Common myeloid progenitor, CD34-positive (primary cell): ENCODE measurements at places on chromosomes 3 and 15.

DNA sequence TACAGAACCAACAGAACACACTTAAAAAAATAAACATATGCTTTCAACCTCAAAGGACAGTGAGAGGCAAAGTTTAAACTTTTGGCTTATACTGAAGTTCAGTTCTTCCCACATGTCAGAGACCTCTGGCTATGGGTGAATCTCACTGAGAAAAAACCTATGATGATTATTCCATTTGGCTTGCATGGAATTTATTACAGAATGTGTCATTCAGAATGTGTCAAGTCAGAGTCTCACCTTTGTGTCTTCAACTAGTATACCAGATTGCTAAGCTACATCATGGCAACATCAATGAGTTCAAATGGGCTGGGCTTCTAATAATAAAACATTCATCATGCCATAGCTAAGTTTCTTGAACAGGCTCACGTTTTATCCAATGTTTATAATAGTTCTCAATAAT, 987.0 kb downstream of the NTRK3 start:
- no peak for DNase-seq

DNA sequence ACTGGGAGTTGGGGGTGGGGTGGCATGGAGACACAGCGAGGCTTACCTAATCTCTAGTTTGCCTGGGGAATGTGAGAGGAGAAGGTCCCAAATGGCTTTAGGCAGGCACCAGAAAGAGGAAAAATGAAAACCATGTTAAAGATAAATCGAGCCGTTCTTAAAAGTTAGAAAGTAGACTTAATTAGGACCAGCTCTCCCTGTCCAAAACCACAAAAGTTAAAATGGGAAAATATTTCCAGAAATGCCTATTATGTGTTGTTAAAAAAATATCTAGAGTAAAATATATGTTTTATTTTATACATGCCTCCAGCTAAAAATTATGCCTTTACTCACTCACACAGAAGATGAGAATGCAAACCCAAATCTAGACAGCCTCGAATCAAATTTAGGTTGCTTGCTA, 50.1 kb downstream of the LRTM1 start:
- DNase-seq, result no peak

GRCh38 chr3:157160658-157161424, 894 bp upstream of the CCNL1 start:
- DNase-seq, result peak; percentile 91

DNA sequence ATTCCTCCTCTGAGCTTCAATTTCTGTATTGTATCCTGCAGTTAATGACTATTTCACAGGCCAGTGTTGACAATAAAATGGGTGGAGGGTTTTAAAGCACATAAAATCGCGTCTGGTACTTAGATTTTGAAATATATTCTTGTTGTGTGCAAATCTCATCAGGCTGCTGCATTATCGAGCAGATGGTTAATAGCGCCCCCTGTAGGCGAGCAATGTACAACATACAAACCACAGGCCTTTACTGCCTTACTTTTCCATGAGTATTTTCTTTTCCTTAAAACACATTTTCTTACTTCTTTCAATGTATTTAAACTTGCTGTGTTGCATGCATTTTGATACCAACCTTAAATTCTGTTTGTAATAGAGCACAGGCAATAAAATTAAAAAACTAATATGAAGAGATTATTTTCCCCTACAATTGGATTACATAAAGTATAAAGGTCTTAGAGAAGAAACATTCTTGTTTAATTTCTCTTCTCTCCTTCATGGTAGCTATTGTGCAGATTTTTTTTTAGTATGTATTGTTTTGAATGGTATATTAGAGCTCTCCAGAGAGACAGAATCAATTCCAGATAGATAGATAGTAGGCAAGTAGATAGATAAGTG, 608.4 kb downstream of the CADM2 start:
- DNase-seq, result peak; percentile 52

GRCh38 chr3:197259096-197259495, 39.3 kb downstream of the DLG1 start:
- no peak for DNase-seq

DNA sequence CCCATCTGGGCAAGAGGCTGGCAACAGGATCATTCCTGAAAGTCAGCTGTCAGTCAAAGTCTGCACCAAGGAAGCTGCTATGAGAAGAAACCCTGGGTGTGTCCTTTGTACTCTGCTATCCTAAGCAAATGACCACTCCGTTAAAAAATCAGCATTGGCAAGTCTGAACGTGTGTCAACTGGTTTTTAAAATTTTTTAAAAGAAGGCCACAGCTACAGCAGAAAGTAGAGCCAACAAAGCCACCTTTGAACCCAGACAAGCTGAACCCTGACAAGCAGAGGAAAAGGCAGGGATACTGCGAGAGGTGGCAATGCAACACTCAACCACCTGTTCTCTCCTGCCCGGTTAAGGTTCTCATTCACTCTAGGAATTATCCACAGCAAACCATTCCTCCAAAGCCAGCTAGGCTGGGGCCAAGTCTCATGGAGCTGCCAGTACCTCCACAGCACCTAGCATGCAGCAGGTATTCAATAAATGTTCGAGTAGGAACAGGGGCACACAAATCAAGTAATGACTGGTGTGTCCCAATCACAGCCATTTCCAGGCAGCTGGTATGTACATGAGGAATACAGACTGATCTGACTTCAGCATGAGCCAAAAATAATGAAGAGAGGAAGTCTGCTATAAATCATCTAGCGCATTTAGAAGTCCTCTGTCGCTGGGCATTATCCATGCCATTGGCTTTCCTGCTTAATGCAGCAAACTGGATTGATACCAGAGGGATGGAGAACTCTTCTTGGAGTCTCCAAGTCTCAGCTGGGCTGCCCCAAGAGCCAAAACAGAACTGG, 76.0 kb downstream of the ADCY5 start:
- DNase-seq, result no peak

DNA sequence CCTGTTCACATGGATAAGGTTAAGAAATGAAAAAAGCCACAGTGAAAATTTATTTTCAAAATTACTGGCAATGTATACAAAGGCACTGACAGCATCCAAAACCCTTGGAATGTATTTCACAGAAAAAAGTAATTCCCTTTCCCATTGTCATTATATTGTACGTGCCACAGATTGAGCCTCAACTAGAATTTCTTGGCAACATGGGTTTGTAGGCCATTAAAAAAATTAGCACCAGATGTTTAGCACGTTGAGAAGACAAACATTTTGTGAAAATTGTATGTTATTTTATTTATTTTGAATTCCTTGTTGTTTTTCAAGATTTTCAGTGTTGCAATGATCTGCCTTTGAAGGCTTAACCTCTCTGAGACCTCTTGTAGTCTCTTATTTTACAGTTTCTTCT, 76.3 kb upstream of the EPHB3 start:
- no peak for DNase-seq

DNA sequence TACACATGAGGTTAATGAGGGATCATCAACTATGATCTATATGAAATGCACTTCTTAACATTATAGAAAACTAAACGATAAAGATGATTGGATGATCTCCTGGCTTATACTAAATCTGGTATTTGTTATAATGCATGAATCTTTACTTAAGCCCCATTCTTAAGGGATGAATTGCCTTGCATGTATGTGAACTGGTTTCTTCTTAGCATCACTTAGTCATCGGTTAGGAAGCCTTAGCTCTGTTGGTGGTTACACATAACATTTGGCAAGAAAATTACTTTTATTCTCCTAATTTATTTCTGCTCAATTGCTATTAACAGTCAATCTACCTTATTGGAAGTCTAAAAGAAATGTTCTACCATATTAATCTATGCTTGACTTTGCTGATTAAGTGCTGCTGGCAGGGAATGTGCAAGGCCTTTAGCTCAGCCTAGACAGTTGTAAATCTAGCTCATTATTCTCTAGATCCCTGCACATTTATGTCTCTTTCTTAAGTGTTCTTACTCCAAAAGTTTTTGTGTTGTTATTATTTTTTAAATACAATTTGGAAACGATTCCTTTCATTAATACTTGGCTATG, 356.0 kb downstream of the ZPLD1 start:
- no peak for DNase-seq

GRCh38 chr3:151909681-151910405, 36.4 kb downstream of the SUCNR1 start:
- DNase-seq, result no peak

DNA sequence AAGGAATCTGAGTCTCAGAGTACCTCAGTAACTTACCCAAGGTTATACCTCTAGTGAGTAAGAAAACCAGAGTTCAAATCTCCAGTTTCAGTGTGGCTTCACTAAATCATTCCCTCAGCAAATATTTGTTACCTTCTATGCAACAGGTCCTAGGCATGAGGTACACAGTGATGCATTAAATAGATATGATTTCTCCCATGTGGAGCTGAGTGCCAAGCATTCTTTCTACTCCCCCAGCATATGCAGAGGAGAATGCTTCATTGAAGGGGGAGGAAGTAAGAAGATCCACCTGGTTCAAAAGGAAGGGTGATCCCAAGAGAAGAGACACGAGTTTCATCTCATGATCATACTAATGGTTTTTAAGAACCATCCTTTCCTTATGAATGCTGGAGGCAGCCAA, 6.8 kb upstream of the MTHFS start:
- DNase-seq, result no peak

- DNase-seq, result no peak
These were observed 4.3 kb downstream of the GNAT1 start for GRCh38 chr3:50195501-50196252.

GRCh38 chr3:56322862-56323261, 145.4 kb downstream of the ERC2 start:
- no peak for DNase-seq

- no peak for DNase-seq
These were observed 7.6 kb downstream of the GDPGP1 start for GRCh38 chr15:90241343-90242192.

- DNase-seq, result no peak
These were observed 58.0 kb upstream of the ATP2B2 start for GRCh38 chr3:10563396-10563795.

DNA sequence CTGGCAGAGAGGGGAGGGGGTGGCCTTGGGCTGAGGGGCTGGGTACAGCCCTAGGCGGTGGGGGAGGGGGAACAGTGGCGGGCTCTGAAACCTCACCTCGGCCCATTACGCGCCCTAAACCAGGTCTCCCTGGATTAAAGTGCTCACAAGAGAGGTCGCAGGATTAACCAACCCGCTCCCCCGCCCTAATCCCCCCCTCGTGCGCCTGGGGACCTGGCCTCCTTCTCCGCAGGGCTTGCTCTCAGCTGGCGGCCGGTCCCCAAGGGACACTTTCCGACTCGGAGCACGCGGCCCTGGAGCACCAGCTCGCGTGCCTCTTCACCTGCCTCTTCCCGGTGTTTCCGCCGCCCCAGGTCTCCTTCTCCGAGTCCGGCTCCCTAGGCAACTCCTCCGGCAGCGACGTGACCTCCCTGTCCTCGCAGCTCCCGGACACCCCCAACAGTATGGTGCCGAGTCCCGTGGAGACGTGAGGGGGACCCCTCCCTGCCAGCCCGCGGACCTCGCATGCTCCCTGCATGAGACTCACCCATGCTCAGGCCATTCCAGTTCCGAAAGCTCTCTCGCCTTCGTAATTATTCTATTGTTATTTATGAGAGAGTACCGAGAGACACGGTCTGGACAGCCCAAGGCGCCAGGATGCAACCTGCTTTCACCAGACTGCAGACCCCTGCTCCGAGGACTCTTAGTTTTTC, 4.9 kb downstream of the ISL2 start:
- peak; percentile 28 for DNase-seq

GRCh38 chr15:40062816-40063562, 24.0 kb upstream of the SRP14 start:
- DNase-seq, result no peak

GRCh38 chr15:40743921-40744814, 10.9 kb downstream of the RMDN3 start:
- no peak for DNase-seq

- DNase-seq, result no peak
These were observed 2.9 kb downstream of the NR2F2 start for GRCh38 chr15:96333131-96334016.

GRCh38 chr15:31255176-31255510, 71.5 kb upstream of the KLF13 start:
- DNase-seq, result no peak

GRCh38 chr3:136960838-136961836, 3.4 kb downstream of the IL20RB start:
- DNase-seq, result no peak

GRCh38 chr3:164040991-164041390, 1037.3 kb downstream of the SI start:
- no peak for DNase-seq
